ENCODE measurements at places on chromosomes 11 and 22.

DNA sequence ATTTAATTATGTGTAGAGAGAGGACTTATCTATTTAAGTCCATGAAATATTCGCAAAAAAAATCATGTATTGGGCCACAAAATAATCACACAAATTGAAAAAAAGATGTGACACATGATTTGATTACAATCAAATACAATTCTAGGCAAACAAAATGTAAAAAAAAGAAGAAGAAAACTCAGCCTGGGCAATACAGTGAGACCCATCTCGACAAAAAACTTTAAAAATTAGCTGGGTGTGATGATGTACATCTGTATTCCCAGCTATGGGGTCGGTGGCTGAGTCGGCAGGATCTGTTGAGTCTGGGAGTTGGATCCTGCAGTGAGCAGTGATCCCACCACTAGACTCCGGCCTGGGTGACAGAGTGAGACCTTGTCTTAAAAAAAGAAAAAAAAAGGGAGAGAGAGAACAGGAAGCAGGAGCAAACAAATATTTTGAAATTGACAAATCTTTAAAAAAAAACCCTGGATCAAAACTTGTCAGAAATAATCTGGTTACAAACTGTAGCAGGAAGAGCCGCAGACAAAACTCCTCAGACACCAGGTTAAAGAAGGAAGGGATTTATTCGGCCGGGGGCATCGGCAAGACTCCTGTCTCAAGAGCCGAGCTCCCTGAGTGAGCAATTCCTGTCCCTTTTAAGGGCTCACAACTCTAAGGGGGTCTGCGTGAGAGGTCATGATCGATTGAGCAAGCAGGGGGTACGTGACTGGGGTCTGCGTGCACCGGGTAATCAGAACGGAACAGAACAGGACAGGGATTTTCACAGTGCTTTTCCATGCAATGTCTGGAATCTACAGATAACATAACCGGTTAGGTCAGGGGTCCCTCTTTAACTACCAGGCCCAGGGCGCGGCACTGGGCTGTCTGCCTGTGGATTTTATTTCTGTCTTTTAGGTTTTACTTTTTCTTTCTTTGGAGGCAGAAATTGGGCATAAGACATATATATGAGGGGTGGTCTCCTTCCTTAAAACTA, 3.3 kb upstream of the TYMP start:
- DNase-seq: no peak

DNA sequence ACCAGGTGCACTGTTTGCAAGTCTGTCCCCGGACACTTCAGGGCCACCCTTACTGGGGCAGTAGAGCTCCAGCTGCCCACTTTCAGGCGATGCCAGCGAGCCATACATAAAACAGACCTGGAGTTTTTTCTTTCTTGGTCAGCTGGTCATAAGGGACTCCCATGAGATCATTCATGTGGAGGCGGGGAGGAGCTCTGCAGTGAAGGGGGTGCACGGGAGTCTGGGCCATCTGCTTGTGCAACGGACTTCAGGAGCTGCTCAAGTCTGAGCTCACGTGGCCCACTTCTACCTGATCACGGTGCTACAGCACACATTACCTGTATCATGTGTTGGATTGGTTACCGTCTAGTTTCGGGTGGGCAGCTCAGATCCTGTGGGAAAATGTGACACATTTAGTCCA, 9.2 kb upstream of the MRGPRF start:
- no peak for DNase-seq

- no peak for DNase-seq
Measured at GRCh38 chr22:37525073-37525745, 6.0 kb upstream of the CARD10 start.

DNA sequence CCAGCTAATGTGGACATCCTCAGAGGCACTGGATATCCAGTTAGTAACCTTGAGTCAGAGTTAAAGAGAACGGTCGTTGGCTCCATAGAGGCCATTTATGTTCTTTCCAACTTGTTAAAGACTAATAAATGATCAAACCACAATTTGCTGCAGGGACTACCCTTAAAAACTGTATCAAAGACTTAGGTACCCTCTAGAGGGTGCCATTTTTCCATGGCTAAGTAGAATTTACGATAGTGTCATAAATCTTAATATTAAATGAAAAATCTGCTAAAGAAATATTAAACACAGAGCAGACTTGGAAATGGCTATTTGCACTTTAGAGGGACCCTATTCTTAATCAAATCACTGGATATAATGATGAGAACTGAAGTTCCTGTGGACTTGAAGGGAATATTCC, 685.2 kb upstream of the CHORDC1 start:
- DNase-seq: no peak

GRCh38 chr11:126915430-126915829, 85.1 kb downstream of the KIRREL3 start:
- DNase-seq: no peak

GRCh38 chr22:46220921-46221320, 29.2 kb downstream of the CDPF1 start:
- no peak for DNase-seq

GRCh38 chr11:36945384-36945783, 347.3 kb upstream of the RAG2 start:
- DNase-seq: no peak

DNA sequence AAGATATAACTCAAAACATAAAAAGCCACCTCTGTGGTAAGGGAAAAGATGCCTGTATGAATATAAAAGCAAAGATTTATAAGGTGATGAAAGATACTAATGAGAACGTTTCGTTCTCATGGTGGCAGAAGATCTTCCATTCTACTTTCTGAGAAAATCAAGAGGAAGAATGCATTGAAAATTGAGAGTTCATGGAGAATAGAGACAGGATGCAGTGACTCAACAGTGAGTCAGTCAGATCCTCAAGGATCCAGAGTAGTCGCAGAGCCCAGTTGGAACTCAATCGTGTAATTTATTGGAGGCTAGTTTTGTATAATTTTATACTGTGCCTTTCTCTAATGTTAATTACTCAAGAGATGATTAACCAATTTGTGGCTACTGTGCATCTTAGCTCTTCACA, 73.3 kb downstream of the ENTHD1 start:
- DNase-seq: no peak

- no peak for DNase-seq
Measured at GRCh38 chr22:36153501-36154422, 6.8 kb downstream of the APOL3 start.

- DNase-seq: no peak
Measured at GRCh38 chr22:27349456-27349855, 452.1 kb downstream of the MN1 start.

DNA sequence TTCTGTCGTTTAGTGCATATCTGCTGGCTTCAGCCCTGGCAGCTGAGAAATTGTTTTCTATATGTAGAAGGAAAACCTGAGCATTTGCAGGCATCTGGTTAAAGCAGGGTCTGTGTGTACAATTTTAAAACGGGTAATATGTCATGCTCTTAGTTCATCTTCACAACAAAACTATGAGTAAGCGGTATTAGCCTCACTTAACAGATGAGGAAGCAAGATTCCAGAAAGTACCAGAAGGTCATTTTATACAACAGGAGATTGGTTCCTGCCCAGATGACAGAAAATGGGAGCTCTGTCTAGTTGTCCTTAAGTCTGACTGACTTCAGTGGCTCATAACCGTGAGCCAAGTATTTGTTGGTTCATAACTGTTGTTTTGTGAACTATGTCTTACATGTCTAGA, 1.1 kb downstream of the TIMM10B start:
- DNase-seq: no peak

GRCh38 chr22:35477911-35478582, 62.6 kb upstream of the RASD2 start:
- DNase-seq: no peak

DNA sequence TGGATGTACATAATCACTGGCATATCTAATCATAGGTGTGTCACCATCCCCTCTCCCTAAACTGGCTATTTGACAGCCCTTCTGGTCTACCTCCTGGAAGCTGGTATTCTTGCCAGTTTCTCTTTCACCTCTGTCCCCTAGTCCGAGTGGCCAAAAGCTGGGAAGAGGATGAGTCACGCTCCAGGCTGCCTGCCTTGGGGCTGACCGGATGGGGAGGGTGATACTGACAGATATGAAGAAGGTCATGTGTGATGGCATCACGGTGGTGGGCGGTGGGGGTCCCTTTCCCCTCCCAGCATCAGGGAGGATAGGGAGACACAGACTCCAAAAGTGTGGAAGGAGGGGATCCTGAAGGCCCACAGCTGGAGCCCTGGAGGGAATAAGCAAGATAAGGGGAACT, 4.8 kb downstream of the OAF start:
- no peak for DNase-seq
